GM20000 (cell line): ENCODE measurements at places on chromosomes 1 and 21.

GRCh38 chr1:55867304-55867843 is 652.2 kb upstream of the USP24 start:
- DNase-seq = no peak

GRCh38 chr1:156410740-156411139 is 41.7 kb downstream of the RHBG start:
- DNase-seq = no peak

DNA sequence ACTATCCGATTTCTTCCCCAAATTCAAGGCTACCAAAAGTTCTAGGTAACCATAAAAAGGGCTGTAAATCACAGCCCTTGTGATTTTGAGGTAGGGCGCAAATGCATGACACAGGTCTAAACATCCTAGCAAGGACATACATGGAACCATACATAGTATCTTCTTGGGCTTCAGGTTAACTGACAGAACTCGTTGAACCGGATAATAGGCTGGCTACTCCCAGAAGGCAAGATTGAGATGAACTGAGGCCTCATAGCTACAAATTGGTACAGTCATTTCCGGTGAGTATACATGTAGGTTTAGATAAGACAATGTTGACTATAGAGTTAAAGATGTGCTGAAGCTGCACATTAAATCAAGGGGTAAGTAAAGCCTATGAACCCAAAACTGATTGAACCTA is 27.3 kb upstream of the TP53BP2 start:
- DNase-seq = no peak

DNA sequence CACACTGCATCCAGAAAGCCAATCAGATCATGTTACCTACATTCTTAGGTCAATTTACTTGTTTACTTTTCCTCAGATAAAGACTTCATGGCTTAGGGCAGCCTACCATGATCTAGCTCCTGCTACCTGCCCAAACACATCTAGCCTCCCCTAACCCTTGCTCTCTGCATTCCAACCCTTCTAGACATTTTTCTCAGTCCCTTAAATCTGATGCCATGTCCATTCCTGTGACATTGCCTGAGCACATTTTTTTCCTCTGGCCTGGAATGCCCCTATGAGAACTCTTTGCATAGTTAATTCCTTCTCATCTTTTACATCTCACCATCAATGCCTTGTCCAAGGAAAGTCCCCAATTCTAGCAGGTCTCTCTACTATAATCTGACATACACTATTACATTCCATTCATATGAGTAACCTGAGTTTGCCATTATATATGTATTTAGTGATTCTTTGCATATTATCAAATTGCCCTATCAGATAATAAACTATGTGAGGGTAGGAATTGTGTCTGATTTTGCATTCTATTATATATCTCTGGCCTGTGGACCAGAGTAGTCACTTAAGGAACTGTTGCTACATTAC is 166.9 kb downstream of the COL11A1 start:
- DNase-seq = no peak

DNA sequence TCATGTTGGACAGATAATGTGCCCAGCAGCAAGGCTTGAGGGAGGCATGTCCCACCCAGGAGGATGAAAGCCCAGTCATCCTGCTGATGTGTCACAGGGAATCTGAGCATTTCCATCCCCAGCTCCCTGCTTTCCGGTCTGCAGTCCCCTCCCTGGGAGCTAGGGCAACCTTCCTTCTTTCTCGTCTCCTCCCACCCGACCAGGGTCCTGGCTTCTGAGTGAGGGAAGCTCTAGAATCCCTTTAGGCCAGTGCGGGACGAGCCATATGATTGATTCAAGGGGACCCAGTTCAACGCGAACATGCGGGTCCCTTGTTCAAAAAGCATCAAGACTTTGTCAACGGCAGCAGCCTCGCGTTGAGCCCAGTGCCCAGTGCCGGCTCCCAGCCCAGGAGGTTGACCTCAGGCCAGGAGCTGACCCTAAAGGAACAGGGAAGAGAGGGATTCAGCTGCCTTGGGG is 96.7 kb upstream of the TMPRSS2 start:
- no peak for DNase-seq

- no peak for DNase-seq
Measured at GRCh38 chr1:10497109-10497508, 22.4 kb downstream of the PEX14 start.
